ENCODE measurements at places on chromosomes 11 and 22.

DNA sequence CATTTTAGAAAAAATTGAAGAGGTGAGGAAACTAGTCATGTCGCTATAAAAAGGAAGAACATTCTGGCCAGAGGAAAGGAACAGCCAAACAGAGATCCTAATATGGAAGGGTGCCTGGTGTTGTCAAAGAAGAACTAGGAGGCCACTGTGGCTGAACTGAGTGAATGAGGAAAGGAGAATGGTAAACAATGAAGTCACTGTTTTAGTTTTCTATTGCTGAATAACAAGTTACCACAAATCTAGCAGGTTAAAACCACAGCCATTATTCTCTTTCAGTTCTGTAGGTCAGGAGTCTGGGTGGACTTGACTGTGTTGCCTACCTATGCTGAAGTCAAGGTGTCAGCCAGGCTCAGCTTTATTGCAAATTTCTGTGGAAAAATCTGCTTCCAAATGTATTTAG, 549.3 kb upstream of the CCDC90B start:
- DNase-seq: no peak

- no peak for DNase-seq
These were observed 3.9 kb downstream of the MYEOV start for GRCh38 chr11:69297787-69298266.

GRCh38 chr11:91173701-91174100, 950.9 kb upstream of the CHORDC1 start:
- no peak for DNase-seq

- no peak for DNase-seq
These were observed 14.1 kb downstream of the SYNGR1 start for GRCh38 chr22:39363751-39364515.

- DNase-seq: no peak
These were observed 7.8 kb upstream of the CD248 start for GRCh38 chr11:66324664-66325063.
